ENCODE measurements at places on chromosomes 12 and 14.

DNA sequence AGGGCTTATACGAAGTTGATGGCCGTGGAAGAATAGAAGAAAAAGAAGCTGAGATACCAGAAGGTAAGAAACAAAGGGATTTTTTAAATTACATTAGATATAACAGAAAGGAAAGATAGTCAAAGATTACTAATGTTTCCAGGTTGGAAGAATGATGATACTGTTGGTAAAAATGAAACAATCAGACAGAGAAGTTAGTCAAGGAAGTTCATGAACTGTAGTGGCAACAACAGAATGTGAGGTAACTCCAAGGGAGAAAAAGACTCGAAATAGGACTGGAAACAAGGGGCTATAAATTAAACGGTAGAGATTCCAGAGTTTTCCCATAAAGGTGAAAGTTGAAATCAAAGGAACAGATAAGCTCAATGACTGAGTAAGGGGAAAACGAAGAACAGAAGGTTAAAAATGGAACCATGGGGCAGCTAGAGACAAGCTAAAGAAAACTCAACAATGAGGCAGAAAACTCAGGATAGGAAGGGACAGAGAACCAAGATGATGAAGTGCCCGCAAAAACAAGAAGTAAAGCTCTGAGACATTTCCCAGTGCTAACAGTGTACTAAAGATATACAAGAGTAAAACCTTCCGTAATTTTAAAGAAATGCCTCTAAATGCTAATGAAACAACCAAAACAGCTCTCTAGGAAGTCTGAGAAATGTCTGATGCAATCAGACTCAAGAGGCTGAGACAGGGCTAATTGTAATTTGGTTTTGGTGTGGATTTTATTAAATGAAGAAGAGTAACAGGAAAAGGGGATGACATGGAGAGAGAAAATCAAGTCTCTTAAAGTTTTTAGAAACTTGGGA lies 70.0 kb downstream of the PPP2R5E start:
- no peak for DNase-seq

DNA sequence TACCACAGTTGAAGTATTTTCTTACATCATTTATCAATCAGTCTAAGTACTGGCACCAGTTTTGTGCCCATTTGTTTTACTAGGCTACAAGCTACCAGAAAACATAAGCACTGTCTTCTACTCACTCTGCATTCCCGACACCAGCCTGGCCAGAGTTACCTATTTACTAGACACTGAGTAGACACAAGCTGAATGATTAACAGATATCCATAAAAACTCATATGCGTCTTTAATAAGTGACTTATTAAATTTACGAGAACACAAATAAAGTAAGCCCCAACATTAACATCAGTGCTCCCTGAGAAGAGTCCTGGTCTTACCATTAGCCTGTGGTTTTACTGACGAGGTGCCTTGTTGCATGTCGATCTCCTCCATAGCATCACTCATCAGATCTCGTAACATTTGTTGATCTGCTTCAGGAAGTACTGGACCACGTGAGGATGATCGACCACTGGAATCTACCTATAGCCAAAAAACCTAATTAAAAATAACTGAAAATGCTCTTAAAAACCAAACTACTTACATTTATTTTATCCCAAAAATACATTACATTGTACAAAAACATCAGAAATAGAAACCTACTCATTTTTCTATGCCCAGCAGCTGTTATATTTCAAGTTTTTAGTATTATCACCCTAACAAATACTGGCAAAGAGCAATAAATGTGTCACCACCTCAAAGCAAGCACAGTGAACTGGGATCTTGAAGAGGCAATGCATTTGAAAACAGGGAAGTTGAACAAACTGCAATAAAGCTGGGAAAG lies 53.3 kb downstream of the BDKRB1 start:
- DNase-seq, result no peak

- DNase-seq, result peak; percentile 84
These were observed 3.6 kb downstream of the SCAF11 start for GRCh38 chr12:45986641-45987339.

- peak; percentile 93 for DNase-seq
These were observed 71.4 kb upstream of the GPR68 start for GRCh38 chr14:91315844-91316267.

GRCh38 chr12:106247674-106248311 lies at the start of gene CKAP4:
CKAP4 (minus strand) TSS chr12:106248020; CDS start chr12:106247851, 169 bp downstream.
- DNase-seq, result peak; percentile 56

- no peak for DNase-seq
These were observed 102.8 kb upstream of the NUDT4 start for GRCh38 chr12:93274937-93275336.

GRCh38 chr14:23364164-23365035 lies 572 bp downstream of the EFS start:
- DNase-seq, result no peak

DNA sequence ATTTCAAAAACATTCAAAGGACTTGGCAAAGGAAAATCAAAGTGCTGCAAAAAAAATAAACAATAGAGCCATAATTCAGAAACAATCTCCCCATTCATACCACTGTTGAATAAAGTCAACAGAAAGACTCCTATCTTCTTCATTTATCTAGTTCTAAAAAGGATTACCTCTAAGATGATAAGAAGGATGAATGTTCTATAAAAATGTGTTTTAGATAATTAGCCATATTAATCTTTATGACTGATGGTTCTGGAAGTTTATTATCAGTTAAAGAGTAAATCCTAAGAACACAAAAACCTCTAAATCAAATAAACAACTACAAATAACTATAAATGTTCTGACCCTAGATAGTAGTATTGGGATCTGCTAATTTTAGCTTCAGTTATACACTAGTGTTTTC lies 37.8 kb upstream of the CDKL1 start:
- no peak for DNase-seq

DNA sequence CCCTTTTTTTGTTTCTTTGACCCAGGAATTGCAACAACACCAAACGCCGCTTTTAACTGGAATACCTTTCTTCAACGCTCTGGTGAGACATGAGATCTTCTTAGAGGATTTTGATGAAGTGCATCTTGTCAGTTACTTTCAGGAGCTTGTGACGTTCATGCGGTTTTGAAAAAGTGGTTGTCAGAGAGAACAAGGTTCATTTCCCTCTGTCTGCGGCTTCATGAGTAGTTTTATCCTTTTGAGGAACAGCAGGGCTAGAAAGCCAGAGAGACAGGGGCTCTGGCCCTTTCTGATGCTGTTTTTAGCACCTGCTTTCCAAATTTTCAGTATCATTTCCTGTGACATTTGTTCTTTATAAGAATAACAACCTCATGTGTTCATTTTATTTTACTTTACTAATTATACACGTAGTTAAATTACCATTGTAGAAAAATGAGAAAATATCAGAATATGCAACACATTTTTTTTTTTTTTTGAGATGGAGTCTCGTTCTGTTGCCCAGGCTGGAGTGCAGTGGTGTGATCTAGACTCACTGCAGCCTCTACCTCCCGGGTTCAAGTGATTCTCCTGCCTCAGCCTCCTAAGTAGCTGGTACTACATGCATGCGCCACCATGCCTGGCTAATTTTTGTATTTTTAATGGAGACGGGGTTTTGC lies 61.8 kb downstream of the GLT1D1 start:
- DNase-seq, result peak; percentile 58

GRCh38 chr14:74621556-74621955 lies 9.5 kb upstream of the LTBP2 start:
- DNase-seq, result no peak

DNA sequence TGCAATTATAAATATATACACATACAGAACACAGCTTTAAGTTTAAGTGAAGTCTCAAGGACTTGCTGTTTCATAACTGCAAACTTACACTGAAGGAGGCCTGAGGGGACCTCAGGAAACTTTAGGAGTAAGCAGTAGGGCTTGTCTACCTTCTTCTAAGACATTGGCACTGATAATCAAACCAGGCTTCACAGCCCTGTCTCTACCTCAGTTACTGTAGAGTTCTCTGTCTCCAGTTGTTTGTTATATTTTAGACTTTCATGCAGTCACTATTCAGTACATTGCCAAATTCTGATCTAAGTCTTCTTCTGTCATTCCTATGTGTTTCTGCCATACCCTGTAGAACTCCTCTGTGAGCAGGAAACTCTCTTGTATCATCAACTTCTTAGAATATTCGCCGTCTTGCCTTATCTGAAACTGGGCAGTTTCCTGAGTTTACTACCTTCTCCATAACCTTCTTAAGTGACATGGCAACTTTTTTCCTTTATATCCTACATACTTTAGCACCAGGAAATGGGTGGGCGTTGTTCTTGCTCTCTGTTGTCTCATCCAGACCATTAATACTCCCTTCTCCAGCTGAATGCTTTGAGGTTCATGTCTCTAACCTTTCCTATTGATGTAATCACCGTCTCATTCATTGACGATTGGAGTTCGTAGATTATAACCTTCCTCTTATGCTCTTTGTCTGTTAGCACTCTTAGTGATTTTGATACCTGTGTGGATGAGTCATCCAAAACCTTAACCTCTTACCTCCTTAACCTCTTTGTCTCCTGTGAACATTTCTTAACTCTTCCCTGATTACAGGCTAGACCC lies 11.4 kb downstream of the APAF1 start:
- no peak for DNase-seq

DNA sequence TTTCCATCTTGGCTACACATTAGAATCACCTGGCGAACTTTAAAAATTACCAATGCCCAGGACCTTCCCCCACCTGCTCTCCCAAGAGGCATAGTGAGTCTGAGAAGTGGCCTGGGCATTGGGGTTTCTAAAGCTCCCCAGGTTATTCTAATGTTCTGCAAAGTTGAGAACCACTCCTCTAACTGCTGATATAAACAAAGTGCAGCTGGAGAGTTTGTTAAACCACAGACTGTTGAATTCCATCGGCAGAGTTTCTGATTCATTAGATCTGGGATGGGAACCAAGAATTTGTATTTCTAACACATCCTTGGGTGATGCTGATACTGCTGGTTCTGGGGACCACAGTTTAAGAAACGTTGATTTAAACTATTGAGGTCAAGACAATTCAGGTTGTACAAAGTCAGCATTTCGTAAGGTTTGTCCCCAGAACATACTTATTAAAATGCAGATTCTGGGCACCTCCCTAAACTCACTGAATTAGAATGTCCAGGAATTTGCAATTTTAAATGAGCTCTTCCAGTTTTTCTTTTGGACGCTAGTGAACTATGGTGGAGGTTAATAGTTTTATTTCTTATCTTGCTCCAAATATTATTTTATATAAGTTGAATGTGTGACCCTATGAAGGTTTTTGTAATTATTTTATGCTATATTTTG lies 309.1 kb downstream of the NRXN3 start:
- no peak for DNase-seq

- DNase-seq, result no peak
These were observed 9.1 kb upstream of the TDG start for GRCh38 chr12:103956509-103957027.

GRCh38 chr14:53126731-53127130 lies 26.4 kb downstream of the DDHD1 start:
- no peak for DNase-seq

DNA sequence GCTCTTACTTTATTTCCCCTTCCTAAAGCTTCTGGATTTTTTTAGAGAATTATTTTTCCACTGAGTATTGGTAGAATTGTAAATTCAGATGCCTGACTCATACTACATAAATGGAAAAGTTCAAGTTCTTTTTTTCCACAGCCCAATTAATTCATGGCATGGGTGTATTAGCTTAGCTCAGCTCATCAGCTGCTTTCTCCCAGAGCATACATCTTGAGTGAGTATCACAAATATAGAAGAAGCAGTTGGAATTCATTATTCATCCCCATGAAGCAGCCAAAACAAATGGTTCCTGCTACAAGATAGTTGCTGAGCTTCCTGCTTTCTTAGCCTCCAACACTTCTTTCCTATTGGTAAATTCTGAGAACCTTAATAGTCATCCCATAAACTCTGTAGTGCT lies 105.1 kb downstream of the C12orf50 start:
- DNase-seq, result no peak

DNA sequence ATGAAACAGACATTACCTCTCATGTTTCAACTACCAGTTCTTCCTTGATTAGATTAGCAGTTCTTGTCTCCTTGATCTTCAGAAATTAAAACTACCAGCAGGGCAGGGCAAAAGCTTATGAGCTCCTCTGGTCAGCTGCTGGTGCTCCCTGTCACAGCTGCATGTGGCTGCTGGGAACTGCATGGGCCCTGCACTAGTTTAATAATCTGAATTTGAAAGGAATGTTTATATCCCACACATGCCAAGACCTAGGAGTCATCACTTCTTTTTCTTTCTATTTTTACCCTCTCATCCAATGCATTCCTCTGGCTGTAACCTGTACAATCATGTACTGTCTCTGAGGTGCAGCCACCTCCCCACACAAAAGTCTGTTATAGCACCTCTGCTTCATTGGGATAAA lies 73.9 kb downstream of the ARMH4 start:
- no peak for DNase-seq

GRCh38 chr14:71175491-71175890 lies 268.2 kb downstream of the PCNX1 start:
- no peak for DNase-seq

- DNase-seq, result no peak
These were observed 492.5 kb upstream of the FLRT2 start for GRCh38 chr14:85037411-85037810.

DNA sequence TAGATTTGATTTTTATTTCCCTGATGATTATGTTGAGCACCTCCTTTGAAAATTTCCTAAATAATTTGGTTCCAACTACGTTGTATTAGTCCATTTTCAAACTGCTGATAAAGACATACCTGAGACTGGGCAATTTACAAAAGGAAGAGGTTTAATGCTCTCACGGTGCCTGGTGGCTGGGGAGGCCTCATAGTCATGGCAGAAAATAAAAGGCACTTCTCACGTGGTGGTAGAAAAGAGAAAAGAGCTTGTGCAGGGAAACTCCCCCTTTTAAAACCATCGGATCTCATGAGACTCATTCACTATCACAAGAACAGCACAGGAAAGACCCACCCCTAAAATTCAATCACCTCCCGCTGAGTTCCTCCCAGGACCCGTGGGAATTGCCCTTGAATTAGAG lies 372.3 kb downstream of the RPL10L start:
- DNase-seq, result no peak

DNA sequence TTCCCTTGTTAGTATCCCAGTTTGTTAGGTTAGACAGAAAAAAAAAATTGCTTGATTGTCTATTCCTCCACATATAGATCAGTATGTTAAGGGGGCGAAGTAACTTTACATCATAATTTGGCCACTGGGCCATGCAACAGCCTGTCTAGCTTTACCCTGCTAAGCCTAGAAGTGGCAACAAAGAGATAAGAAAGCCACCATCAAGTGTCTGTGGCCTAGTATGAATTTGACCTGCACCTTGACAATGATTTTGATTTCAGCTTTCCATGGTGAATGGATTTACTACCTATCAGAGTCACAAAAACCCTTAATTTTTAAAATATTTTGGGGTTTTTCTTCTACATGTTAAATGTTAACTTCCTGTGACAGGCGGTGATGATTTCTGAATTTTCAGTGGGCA lies 63.9 kb downstream of the LIN52 start:
- DNase-seq, result no peak

- peak; percentile 38 for DNase-seq
These were observed 91.2 kb upstream of the PARP11 start for GRCh38 chr12:3964439-3964838.

DNA sequence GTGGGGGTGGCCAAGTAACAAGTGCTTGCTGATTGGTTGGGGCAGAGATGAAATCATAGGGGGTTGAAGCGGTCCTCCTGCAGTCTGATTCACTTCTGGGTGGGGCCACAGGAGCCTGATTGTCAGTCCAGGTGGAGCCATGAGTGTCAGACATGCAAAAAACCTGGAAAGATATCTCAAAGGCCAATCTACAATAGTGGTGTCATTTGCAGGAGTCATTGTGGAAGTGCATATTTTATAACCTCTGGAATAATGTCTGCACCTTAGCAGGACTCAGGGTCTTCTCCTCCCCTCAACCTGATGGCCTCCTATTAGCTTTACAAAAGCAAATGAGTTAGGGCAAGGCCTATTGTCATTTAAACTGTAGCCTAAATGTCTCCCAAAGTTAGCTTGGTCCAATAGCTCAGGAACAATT lies 241.4 kb downstream of the NUAK1 start:
- DNase-seq, result no peak

- DNase-seq, result no peak
These were observed 263.9 kb downstream of the FBXL14 start for GRCh38 chr12:1330477-1330827.

Measured in NB4 (cell line).